ENCODE measurements at places on chromosomes 1 and 21.

DNA sequence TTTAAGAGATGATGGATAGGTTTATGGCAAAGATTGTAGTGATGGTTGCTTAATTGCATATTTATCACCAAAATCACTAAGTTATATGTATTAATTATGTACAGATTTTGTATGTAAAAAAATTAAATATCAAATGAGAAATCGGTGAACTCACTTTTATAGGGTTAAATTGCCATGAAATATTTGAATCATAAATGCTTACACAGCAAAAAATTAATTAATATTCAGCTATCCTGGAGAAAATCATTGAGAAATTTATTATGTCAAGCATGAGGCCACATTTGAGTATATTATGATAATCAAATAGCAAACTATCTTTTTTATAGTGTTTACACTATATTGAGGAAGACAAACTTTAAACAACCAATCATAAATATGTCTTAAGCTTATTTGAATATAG lies 239.4 kb upstream of the BRINP3 start:
- no peak for DNase-seq

DNA sequence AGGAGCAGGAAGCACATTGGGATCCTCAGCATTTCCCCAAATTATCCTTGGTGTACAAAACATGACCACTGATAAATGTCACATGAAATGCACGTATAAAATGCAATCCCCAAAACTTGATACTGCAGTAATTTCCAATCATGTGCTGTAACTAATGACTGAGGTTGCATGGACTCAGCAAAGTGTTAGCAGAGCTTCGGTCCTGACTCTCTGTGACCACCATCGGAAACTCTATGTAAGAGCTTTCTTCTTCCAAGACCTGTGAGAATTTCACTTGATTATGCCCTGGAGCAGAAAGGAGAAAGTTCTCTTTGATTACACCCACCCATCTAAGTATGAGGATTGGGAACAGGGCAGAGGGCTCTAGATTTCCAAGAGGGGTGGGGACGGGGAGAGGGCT lies 908 bp downstream of the CD53 start:
- DNase-seq = no peak

DNA sequence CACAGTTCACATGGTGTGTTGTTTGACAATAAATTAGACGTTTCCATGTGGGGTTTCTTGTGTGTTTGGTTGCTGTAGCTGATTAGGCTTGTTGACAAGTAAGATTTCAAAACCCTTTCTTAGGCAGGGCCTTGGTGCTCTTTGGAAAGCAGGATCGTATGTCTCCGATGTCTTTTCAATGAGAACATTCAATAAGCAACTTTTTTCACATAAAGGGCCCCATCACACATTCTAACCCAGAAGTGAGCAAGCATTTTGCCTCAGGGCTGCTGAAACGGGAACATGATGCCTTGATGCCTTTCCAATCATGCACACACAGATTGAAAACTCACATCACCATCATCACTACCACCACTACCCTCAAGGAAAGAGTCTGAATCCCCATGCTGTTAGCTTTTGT lies 33.1 kb downstream of the LPAR3 start:
- no peak for DNase-seq

DNA sequence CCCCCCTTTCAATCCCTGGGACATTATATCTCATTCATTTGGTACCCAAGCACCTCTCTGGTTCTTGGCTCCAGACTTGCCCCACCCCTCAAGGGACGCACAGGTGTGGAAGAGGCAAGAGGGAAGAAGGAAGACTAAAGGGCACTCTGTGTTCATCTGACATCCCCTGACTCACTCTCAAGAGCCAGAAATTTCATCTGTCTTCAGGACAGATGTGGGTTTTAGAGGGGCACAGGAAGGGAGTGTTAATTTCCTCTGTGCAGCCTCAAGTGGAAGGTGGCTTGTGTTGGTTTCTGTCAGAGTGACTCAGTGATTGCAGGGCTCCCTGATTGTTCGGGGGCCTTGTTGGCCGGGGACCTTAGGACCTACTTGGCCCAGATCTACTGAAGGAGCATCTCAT lies 2.4 kb downstream of the C2CD4D start:
- no peak for DNase-seq

GRCh38 chr1:37391211-37392011 lies 83.0 kb upstream of the ZC3H12A start:
- no peak for DNase-seq

DNA sequence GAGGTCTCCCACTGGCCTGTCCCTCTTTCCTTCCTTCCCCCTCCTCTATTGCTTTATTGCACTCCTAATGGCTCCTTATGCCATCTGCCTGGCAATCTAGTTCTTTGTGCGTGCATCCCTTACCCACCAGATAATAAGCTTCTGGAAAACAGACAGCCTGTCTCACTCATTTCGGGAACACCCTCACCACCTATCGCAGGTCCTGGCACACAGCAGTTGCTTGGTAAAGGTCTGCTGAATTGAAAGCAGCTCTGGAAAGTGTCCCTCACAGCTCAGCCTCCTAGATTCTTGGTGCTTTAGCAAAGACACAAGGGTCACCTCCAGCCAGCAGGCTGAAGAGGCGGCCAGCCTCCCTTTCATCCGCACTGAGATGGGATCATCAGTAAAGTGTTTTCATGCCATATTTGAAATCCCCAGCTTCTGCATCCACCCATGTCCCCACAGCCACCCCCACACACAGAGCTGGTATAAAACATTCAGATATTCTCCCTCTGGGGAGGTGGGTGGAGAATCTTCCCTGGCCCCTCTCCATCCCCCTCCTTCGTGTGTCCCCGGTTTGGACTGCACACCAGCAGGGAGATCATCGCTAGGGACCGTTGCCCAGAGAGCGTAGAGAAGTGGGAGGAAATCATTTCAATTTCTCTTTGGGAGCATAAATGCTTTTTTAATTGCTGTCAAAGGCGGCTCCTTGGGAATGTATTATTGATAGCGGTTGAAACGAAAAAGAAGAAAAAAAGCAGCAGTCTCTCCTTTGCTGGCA lies 29.1 kb upstream of the ATP2B4 start:
- peak; percentile 52 for DNase-seq

DNA sequence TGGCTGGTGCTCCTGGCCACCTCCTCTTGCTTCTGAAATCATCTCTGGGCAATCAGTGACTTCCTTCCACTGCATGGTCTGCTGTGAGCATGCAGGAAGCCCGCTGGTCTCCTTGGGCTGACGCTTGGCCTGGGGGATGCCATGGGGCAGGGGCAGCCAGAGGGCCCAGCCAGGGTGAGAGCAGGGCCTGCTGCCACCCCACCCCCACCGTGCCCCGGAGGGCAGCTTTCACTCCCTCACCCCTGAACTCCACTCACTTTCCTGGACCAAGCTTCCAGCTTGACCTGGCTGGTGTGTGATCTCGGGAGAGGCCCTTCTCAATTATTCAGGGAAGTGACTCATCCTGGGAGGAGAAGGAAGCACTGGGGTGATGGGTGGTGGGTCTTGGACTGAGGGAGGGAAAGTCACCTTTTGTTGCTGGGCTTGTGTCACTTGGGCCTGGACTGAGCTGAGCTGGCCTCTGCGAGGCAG lies 270.2 kb upstream of the CSF3R start:
- DNase-seq = no peak

- DNase-seq = no peak
These were observed 4.3 kb downstream of the HES3 start for GRCh38 chr1:6248161-6248776.

DNA sequence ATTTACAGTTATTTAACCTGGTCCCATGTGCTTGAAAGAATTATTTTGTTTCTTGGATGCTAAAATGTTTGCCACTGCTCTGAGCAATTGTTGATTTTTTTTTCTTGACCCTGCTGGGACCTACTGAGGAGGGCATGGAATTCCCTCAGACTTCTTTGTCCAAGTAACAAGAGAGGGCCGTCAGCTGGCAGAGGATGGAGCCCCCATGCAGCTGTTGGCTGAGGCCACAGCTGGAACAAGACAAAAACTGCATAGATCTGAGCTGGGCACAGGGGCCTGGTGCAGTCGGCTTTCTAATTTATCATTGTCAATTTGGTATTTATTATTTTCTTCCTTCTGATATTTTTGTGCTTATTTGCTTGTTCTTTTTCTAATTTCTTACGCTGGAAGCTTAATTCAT lies 39.6 kb upstream of the ABCG1 start:
- DNase-seq = no peak

- DNase-seq = no peak
These were observed 94.4 kb downstream of the COLGALT2 start for GRCh38 chr1:183942933-183943693.

GRCh38 chr21:45856442-45856841 lies 125.1 kb upstream of the COL6A1 start:
- no peak for DNase-seq

- no peak for DNase-seq
These were observed 257.8 kb downstream of the LMO4 start for GRCh38 chr1:87586501-87586900.

- DNase-seq = no peak
These were observed 228.1 kb downstream of the OMA1 start for GRCh38 chr1:58318157-58319005.

GRCh38 chr1:231279081-231279480 lies 38.1 kb downstream of the GNPAT start:
- no peak for DNase-seq

DNA sequence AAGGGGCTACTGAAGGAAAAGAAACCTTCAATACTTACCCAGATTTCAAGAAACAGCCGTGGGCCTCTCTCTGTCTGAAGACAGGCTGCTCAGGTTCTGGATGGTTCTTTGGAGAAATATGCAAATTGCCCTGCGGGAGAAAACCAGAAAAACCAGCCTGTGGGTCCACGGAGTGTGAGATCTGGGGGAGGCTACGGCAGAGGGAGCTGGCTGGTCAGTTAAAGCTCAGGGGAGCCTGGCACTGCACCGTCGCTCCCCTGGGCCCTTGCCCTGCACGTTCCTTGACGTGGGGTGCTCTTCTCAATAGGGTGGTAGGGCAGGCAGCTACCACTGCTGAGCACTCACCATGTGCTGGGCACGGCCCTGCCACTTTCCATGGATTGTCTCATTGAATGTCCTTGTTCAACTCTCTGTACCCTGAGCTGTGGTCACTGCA lies 12.7 kb downstream of the TMCO4 start:
- DNase-seq = no peak

DNA sequence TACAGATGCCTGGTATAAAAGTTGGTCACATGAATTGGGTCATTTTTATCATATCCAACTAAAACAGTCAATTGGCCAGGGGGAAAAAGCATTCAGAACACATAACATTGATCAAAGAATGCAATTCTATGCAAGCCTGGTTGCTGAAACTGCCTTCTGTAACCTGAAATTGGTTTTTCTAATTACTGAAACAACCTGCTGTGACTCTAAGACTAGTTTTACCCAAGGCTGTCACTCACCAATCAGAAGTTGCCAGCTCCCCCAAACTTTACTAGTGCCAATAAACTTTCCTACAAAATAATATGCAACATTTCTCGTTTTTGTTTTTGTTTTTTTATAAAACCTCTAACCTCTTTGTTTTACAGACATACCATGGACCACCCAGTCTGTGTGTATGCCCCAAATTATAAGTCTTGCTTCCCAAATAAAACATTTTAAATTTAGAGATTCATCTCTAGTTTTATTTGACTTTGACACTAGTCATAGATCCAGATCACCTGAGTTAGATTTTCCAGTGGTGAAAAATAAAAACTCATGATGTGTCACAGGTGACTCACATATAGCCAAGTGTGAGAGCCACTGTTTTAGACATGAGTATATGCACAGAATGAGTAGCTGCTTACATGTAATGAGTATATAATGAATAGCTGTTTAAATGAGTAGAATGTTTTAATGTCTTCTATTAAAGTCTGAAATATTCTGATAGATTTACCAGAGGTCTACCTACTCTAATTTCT lies 64.2 kb upstream of the CR2 start:
- no peak for DNase-seq

DNA sequence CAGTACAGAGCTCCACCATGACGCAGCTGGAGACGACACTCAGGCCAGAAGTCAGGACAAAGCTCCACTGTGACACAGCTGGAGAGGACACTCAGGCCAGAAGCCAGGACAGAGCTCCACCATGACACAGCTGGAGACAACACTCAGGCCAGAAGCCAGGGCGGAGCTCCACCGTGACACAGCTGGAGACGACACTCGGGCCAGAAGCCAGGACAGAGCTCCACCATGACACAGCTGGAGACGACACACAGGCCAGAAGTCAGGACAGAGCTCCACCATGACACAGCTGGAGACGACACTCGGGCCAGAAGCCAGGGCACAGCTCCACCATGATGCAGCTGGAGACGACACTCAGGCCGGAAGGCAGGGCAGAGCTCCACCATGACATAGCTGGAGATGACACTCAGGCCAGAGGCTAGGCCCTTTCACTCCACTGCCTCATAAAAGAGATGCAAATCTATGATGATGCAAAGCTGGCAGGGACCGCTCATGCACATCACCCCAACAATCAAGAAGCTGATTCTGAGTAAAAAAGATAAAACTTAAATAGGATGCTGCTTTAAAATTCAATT lies 13.6 kb upstream of the OR2B11 start:
- DNase-seq = no peak

GRCh38 chr1:153773096-153773921 lies 1.9 kb upstream of the SLC27A3 start:
- DNase-seq = no peak

DNA sequence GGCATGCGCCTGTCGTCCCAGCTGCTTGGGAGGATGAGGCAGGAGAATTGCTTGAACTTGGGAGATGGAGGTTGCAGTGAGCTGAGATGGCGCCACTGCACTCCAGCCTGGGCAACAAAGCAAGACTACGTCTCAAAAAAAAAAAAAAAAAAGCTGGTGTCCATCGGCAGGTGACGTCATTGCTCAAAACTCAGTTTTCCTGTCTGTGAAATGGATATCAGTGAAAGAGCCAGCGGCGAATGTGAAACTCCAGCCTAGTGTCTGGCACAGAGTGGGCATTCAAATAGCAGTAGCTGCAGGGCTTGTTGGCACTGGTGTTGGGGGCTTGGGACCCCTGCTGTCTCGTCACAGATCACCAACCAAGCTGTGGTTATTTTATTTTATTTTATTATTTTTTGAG lies 75.8 kb downstream of the NKAIN1 start:
- DNase-seq = no peak

GRCh38 chr1:10514490-10515235 lies 39.9 kb downstream of the PEX14 start:
- DNase-seq = peak; percentile 35

DNA sequence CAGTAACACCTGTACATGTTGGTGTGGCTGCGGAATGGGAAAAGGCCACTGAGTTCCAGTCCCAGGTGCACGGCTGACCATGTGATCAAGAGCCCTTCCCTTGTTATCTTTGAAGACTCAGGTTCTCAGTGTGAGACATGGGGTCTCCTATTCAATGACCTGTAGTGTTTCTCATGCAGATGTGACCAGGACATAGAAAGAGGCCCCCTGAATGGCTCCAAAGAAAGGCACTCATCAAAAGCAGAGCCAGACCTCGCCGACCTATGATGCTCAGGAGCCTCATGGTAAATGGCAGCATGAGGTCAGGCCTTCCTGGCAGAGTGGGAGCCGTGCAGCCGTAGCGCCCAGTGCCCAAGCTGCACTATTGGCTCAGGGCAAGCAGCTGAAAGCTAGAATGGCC lies 42.3 kb upstream of the HAO2 start:
- no peak for DNase-seq

DNA sequence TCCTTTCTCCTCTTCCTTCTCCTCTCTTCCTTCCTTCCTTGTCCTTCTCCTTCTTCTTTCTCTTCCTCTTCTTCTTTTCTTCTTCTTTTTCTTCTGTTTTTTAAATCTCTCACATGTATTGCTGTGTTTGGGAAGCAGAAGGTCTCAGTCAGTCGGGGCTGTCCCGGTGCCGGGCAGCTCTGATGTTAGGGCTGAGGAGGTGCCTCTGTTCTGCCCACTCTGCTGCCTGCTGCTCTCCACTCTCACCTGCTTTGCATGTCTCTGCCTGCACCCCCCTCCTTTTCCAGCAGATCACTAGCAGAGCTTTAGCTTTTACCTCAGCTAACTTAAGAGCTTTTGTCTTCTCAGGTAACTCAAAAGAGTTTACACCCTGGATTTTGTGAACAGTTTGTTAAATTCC lies 276.6 kb downstream of the CHRM3 start:
- no peak for DNase-seq

All from cerebellum (tissue), 4 donors.